Astrocyte (in vitro differentiated cells and primary cell): ENCODE measurements at places on chromosomes 11 and 22.

DNA sequence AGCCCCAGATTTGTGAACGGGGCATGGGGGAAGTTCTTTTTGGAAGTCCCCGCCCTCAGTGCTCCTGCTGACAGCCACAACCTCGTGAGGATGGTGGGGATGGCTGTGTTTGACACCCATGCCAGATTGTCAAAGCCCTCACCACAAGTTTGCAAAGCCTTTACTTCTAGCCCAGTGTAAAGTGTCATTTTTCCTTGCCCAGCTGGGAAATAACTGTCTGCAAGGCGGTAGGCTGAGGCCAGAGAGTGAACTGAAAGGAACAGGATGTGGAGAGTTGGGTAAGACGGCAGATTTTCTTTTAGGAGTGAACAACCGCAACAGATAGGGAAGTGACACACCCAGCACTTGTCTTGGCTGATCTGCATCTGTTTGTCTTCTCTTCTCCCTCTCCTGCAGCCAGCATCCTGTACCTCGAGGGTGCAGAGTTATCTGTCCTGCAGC is 13.6 kb downstream of the IL17RA start:
- DNase-seq, result no peak

DNA sequence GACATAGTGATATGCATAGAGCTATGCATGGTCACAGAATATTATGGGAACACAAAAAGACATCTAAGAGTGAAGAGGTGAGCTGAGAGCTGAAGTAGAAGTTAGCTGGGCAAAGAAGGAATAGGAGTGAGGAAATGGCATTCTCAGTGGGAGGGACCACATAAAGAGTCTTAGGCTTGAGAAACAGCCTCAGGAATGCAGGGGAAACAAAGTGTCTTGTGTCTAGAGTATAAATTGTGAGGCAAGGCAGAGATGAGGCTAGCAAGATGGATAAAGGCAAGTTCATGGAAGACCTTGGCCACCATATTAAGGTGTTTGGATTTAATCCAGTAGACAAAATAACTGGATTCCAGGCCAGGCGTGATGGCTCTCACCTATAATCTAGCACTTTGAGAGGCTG is 40.6 kb upstream of the CRTAM start:
- DNase-seq, result no peak

DNA sequence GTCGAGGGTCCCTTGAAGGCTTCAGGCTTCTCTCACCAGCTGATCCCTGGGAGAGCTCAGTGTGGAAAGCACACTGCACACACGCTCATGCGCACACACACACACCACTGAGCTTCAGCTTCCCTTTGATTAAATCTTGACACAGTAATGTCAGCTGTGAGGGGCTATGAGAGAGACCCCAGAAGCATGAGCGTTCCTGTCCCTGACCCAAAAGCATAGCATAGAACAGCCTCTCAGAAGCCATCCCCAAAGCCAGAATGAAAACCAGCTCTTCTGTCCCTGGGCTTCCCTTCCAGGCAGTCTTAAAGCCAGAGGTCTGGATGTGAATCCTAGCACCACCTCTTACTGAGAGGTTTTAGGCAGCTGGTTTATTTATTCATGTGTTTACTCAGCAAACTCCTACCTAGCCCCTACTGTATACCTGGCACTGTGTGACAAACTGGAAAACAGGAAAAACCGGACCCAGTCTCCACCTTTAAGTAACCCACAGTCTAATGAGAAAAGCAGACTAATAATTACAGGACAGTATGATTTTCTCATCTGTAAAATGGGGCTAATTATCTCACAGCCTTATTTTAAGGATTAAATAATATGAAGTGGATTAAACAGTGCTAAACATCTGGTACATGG is 15.9 kb downstream of the GALNT18 start:
- DNase-seq, result no peak

- DNase-seq, result no peak
Observed at GRCh38 chr11:79678780-79679452, 238.1 kb upstream of the TENM4 start.

GRCh38 chr22:28903080-28903479 is 19.7 kb downstream of the ZNRF3 start:
- DNase-seq, result no peak
